Ureter (tissue), 1 donor: ENCODE measurements at places on chromosomes 13 and 19. TPM values are rescaled to one million over a fixed set of nuclear protein-coding genes. Genes with fewer than 3 reads are reported as not detected.

DNA sequence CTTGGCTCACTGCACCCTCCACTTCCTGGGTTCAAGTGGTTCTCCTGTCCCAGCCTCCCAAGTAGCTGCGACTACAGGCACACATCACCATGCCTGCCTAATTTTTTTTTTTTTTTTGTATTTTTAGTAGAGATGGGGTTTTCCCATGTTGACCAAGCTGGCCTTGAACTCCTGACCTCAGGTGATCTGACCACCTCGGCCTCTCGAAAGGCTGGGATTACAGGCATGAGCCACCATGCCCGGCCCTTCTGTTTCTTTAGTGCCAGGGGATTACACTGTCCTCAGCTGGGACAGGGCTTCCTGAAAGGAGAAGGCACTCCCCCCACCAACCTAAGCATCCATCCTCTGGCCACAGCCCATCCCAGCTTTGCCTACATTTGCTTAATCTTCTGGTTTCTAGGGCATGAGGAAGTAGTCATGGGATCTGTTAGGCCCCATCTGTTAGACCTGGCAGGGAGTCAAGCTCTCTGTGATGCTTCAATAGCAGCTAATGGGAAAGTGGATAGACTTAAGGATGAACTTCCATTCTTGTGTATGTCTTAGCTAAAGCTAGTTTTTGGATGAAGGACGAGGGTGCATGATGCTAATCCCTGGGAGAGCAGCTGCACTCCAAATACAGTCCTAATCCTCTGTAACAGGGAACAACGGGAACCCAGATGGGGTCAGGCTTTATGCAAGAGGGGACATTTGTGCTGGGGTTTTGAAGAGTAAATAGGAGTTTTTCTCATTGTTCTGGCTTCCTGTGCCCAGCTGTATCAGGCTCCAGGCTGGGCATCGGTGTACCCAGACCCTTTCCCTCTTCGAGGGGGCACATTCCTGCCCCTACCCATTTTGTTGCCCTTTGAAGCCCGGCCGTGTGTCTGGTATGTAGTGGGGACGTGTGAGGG is 2.6 kb downstream of the VAV1 start:
- DNase-seq, result no peak

GRCh38 chr13:31790992-31791391 is 51.7 kb downstream of the RXFP2 start:
- DNase-seq, result no peak

GRCh38 chr13:43669964-43670363 is 116.8 kb downstream of the ENOX1 start:
- no peak for DNase-seq

- no peak for DNase-seq
These were observed 525.7 kb downstream of the UQCRFS1 start for GRCh38 chr19:28687296-28687695.

DNA sequence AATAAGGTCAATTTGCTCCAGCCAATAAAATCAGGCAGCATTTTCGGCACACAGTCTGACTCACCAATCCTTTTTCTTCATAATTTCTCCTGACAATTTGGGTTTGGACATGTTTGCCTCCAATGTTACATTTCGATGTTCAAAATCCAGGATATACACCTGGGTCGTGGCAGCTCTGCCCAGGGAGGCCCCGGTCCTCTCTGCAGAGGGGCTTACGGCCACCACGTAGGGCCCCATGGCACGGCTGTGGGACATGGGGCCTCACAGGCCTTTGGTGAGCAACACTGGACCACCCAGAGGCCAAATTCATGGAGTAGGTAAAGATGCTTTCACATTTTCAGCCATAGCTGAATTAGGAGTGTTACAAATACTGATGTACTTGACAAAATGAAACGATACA is 25.4 kb downstream of the IRS2 start:
- no peak for DNase-seq

- DNase-seq, result no peak
These were observed 3.1 kb downstream of the ADAMTS10 start for GRCh38 chr19:8607386-8607785.

- peak; percentile 98 for DNase-seq
These were observed at the start of gene ZNF471 for GRCh38 chr19:56507446-56508289. ZNF471 (plus strand) TSS chr19:56507855; CDS start chr19:56511572, 3,717 bp downstream.

- no peak for DNase-seq
These were observed 42.6 kb downstream of the USP12 start for GRCh38 chr13:27128825-27129627.

DNA sequence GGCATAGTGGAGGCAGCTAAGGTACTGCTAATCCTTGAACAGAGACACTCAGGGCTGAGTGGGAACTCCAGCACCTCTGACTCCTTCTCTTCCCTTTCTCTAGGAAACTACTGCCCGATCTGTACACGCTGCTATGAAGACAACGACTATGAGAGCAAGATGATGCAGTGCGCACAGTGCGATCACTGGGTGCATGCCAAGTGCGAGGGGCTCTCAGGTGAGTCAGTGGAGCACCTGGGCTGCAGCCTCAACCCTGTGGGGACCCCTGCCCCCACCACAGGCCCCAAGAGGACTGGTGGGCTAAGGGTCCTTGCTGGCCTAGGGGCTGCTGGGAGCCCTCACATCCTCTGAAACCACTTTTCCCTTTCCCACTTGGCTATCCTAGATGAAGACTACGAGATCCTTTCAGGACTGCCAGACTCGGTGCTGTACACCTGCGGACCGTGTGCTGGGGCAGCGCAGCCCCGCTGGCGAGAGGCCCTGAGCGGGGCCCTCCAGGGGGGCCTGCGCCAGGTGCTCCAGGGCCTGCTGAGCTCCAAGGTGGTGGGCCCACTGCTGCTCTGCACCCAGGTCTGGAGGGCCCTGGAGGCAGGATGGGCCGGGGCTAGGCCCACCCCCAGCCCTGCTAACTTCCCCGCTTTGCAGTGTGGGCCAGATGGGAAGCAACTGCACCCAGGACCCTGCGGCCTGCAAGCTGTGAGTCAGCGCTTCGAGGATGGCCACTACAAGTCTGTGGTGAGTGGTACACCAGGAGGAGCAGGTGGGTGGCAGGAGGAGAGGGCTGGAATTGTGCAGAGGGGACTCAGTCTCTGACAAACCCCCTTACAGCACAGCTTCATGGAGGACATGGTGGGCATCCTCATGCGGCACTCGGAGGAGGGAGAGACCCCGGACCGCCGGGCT is 9.5 kb downstream of the KMT2B start:
- no peak for DNase-seq

DNA sequence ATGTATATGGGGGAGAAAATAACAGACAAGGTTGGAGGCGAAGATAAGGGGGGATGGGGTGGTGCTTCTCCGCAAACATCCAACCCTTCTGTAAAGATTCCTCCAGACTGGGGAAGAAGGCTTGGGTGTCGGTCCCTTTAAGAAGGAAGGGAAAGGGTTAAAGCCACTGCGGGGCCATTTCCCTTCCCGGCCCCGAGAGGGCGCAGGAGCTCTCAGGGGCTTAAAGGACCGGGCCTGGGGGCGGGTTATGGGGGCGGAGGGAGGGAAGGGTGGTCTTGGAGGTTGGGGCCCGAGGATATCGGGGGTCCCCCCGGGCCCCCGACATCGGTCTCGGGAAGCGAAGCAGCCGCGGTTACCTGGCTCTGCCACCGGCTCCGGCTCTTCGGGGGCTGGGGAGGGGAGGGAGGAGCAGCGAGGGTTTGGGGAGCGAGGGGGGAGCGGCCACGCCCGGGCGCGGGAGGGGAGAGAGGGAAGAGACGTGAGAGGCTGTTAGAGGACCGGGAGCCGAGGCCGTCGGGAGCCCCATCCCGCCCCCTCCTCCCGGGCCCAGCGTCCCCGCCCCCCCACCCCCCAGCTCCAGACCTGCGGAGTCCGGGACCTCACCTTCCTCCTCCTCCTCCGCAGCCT is 2.8 kb downstream of the TNNT1 start:
- no peak for DNase-seq

DNA sequence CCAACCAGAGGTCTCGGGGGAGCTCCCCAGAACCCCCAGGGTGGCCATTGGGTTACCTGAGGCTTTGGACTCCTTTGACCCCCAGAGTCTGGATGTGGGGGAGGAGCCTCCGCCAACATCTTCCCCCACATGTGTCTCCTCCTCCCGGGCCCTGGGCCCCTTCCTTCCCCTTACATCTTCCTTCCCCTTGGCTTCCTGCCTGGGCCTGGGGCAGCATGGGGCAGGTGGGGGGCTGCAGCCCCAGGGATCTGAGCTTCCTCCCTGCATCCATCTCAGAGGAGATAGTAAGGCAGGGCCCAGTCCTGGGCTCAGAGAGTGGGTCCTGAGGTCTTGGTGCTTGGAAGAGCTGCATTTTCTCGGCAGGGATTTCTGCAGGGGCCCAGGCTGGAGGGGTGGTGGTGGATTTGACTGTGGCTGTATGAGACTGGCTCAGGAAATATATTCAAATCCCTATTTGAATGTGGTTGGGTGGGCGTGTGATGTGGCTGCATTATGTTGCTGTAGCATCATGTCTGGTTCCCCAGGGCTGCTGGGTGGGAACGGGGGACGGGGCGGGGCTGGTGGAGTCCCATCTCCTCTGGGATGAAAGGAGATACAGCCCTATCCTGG is 919 bp downstream of the VAV1 start:
- no peak for DNase-seq

DNA sequence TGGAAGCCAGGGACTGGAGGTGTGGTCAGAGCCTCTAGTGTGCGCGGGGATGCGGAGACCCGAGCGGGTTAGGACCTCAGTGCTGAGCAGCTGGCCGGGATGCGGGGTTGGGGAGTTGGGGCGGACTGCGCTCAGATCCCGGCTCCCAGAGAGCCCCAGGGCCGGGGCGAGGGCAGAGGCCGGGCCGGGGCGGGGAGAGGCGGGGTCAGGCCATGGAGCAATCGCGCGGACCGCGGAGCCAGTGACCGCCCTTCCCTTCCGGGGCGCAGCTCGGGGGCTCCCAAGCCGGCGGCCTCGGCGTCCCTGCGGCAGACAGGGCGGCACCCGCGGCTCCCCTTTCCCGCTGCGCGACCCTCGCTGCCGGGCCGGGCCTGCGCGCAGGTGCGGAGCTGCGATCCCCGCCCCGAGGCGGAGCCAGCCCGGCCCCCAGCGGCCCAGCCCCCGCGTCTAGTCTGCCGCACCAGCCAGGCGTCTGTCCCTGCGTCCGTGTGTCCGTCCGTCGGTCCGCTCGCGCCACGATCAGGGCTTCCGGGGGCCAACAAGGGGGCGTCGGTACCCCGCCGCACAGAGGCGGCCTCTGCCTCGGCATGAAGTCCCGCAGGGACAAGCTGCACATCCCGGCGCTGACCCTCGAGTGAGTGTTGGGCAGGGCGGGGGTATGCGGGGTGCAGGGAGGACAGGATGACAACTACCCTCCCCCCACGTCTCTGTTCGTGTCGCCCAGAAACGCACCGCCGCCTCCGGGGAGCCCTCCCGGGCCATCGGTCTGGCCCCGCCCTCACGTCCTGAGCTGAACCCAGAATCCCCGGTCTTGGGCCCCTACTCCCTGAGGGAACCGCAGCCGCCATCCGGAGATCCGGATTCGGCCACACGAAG is 12.4 kb downstream of the MAST3 start:
- no peak for DNase-seq

DNA sequence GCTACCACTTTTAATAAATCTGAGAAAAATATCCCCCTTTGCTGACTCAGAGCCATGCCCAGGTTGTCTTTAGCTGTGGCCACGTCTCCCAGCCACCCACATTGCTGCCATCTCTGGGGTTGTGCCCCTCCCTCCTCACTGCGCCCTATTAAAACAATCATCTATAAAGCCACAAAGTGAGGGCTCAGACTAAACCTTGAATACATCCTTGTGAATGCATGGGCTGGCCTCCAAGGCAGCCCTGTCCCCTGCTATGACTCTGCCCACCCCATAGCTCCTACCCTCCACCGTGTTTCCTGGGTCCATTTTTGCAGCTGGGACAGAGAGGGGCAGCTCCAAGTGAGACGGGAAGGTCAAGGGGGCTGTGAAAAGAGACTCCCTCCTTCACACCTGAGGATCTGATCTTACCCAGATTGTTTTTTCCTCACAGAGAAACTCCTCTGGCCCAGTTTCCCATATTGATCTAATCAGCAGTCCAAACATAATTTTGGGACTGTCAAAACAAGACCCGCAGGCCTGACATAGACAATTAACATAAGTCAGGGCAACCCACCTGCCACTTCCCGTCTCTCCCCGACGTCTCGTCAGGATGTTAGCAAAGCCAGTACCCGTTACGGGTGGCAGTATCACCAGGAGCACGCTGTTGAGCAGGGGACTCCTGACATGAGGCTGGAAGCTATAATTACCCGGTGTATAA is 199.0 kb downstream of the KATNAL1 start:
- no peak for DNase-seq

DNA sequence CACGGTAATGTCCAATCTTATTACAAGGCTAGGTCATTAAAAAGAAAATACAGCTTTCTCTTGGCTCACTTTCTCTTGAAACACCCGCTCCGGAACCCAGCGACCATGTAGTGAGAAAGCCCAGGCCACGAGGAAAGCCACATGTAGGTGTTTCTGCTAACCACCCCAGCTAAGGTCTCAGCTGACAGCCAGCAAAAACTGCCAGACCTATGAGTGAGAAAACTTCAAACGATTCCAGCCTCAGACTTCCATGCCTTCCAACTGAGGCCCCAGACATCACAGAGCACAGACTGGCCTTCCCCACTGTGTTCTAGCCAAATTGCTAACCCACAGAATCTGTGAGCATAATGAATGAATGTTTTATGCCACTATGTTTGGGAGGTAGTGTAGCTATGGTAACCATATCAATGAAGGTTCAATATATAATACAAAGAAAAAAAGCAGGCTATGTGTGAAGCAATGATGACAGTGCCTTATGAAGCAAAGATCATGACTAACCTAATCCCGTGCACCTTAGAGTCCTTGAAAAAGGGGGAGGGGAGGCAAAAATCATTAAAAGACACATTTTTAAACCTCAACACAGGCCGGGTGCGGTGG is 11.9 kb upstream of the TPTE2 start:
- no peak for DNase-seq

GRCh38 chr13:42027286-42027685 is 21.2 kb upstream of the DGKH start:
- DNase-seq, result no peak

- no peak for DNase-seq
These were observed 21.5 kb downstream of the RYR1 start for GRCh38 chr19:38455031-38455430.

The ZNF66 gene
- 62.5 TPM for total RNA-seq

The C3 gene
- total RNA-seq, result 718 TPM

The REEP6 gene
- 50.0 TPM for total RNA-seq

The HCST gene
- total RNA-seq, result 6.8 TPM

The SPACA4 gene
- total RNA-seq, result not detected

The PODNL1 gene
- 7.9 TPM for total RNA-seq
